ENCODE measurements at places on chromosomes 1 and 21.

DNA sequence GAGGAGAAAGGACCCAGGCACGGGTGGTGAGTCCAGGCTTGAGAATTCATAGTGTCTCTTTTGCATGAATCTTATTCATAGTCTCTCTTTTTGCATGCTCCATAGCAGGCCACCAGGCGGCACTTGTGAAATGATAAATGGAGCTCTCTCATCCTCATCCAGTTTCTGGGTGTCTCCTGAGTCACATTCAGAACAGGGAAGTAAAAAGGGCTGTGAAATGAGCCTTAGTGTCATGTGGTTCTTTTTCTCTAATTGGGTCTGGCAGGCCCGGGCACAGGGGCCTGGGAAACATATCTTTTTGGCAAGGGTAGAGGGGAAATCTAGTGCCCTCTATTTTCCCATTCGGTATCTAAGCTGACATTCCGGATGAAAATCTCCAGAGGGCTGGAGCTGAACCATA, 19.1 kb upstream of the NCF2 start:
- DNase-seq: no peak

DNA sequence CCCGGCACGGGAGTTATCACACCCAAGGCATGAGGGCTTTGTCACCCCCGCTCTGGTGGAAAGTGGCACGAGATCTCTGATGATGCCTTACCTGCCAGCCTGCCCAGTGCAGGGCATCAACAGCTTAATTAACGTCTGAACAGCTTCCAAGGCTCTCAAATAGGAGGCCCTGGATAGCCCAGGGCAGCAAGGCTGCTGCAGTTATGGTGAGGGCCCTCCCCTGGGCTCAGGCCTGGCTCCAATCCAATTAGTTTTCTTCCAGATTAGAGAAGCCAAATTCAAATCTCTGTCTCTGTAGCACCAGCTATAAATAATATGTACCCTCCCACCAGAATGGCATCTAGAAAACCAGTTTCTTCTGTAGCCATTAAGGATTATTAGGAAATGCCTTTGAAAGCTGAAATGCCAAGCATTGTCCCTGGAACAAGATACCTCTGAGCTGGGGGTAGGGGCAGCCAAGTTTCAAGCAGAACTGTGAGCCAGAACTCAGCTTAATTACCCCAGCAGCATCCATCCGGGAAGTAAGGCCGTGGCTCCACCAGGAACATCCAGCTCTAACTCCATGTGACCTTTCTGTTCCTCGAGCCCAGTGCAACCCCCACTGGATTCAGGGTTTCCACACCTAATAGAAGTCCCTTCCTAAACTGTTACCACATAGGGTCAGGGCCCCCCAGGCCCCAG, 12.5 kb downstream of the QSOX1 start:
- DNase-seq: no peak

DNA sequence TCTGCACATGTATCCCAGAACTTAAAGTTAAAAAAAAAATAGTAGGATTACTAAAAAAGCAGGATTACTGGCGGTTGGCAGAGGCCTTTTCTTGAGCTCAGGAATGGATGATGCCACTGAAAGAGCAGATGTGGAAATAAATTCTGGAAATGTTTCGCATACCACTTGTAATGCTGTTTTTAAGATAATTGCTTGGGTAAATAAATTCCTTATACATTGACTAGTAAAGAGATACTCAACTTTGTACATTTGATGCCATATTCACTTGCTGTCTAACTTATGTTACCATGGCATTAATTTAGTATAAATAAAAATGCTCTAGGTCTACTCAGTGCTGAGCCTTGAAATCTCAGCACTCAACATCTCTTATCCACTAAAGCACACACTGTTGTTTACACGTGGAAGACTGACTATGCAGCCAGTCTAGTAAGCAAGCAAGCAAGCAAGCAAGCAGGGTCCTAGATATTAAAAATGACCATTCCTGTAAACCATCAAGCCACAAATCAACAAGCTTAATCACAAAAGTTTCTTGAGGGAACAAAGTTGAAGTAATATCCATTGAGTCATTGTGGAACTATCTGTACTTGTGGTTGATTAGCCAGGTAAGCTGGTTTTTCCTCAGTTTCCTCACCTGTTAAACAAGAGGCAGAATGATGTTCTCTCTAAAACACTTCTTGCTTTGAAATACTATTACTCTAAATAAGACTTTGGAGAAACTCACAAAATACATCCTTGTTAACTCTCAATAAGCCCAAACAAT, 1.7 kb upstream of the RASAL2 start:
- DNase-seq: no peak

GRCh38 chr1:156483397-156483796, 17.2 kb downstream of the MEF2D start:
- DNase-seq: no peak

GRCh38 chr1:112735752-112736151, 20.6 kb upstream of the PPM1J start:
- DNase-seq: no peak

Data from forelimb muscle (tissue), 1 donor.